ENCODE measurements at places on chromosomes 2 and 18.
A peak's percentile ranks its signal among the peaks of the same experiment; 100 is the strongest.

GRCh38 chr18:74196220-74197119 lies 48.1 kb downstream of the TIMM21 start:
- peak; percentile 59 for DNase-seq

- DNase-seq, result no peak
Measured at GRCh38 chr2:132581591-132581990, 88.4 kb downstream of the LYPD1 start.

DNA sequence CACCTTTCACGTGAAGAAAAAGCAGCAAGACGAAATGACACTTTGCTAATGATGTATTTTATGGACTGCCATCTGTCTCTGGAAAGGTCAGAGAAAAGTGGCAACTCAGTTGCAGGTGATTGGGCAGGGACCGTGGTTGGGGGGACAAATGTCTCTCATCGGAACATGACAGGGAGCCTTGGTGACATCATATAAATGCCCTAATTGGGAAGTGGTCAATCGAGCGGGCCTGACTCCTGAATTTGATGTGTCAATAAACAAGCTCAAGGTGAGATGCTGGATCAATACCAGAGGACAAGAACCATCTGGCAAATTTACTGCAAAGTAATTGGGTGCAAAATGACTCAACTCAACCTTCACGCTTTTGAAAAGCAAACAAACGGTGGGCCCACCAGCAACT lies 151.9 kb upstream of the SKOR2 start:
- DNase-seq, result no peak

GRCh38 chr2:12048550-12048949 lies 302.1 kb downstream of the LPIN1 start:
- DNase-seq, result no peak

DNA sequence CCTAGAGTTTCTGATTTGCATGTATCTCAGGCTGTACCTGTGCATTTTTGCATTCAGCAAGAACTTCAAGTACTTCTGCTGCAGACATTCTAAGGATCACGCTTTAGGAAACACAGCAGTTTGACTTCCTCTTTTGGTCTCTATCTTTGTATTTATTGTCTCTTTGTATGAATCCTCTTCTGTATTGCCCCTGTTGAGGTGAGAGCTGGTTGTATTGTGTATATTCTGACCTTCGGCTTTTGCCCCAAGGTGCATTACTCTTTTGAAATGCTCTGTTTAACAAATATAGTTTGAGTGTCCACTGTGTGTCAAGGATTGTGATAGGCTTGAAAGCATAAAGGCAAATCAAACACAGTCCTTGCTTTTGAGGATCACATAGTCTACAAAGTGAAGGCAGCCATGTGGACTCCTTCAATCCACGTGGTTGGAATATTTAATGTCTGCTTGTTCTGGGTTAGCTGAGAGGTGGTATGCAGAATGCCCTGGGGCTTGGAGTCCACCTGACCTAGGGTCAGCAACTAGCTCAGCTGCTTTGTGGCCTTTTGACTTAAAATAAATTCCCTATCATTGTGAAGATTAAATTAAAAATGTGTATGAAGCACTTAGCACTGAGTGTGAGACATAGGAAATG lies 108.1 kb downstream of the LYPD6 start:
- no peak for DNase-seq

DNA sequence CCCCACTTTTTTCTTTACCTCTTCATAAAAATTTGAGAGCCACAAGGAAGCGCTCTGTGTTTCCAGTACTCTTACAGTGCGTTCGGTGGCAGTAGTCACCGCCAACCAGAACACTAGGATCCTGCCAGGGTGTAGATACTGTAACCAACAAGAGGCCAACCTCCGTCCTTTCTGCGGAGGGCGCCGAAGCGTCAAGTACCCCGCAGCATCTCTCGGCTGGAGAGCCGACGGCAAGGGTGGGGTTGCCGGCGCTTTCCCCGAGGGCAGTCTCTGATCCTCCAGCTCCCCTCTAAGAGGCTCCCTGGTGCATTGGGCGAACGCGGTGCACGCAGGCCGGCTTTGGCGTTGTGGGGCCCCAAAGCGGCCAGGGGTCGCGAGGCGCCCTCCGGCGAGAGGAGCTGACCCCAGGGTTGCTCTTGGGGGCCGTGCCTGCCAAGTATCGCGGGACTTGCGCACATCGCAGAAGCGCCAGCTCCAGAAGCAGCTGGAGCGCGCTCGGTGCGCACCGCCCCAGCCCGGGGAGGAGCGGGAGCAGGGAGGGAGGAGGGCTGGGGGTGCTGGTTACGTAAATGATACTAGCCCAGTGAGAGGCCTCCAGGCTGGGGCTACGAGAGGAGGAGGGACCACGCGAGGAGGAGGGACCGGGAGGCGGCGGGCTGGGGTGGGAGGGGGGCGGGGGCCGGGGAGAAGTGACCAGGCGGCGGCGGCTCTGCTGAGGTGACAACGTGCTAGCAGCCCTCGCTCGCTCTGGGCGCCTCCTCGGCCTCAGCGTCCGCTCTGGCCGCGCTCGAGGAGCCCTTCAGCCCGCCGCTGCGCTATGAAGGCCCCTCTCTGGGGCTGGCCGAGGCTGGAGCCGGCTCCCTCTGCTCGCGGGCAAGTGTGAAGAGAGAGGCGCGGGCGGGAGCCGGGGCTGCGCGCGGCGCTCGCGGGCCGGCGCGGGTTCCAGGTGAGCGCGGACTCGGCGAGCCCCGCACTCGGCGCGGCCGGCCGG lies at the start of gene GALNT13:
Gene GALNT13, plus strand, starts transcription at position 692 of the 991 bp plus-strand sequence.
- peak; percentile 50 for DNase-seq

DNA sequence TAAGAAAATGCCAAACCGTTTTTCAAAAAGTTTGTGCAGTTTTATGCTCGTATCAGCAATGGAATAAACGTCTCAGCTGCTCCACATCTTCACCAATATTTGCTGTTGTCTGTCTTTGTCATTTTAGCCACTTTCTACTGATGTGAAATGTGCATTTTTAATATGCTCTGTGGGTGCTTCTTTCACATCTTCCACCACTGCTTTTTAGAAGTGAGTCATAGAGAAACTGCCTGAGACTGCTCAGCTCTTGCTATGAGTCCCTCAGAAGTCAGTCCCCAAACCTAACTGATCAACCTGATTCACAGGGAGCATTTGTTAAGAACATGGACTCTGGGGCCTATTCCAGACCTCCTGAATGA lies 41.0 kb upstream of the EPC2 start:
- no peak for DNase-seq

- no peak for DNase-seq
Measured at GRCh38 chr2:78202986-78203670, 681.0 kb upstream of the LRRTM4 start.

- DNase-seq, result no peak
Measured at GRCh38 chr2:177688844-177689243, 296.3 kb downstream of the AGPS start.

DNA sequence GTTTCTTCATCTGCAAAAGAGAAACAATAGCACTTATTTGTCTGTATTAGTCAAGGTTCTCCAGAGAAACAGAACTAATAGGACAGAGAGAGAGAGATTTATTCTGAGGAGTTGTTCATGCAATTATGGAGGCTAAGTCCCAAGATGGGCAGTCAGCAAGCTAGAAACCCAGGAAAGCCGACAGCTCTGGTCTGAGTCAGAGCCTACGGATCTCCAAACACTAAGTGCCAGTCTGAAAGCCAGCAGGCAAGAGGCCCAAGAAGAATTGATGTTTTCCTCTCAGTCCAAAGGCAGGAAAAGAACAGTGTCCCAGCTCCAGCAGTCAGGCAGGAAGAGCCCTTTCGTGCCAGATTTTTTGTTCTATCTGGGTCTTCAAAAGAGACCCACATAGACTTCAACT lies 36.5 kb upstream of the SLC66A3 start:
- no peak for DNase-seq

DNA sequence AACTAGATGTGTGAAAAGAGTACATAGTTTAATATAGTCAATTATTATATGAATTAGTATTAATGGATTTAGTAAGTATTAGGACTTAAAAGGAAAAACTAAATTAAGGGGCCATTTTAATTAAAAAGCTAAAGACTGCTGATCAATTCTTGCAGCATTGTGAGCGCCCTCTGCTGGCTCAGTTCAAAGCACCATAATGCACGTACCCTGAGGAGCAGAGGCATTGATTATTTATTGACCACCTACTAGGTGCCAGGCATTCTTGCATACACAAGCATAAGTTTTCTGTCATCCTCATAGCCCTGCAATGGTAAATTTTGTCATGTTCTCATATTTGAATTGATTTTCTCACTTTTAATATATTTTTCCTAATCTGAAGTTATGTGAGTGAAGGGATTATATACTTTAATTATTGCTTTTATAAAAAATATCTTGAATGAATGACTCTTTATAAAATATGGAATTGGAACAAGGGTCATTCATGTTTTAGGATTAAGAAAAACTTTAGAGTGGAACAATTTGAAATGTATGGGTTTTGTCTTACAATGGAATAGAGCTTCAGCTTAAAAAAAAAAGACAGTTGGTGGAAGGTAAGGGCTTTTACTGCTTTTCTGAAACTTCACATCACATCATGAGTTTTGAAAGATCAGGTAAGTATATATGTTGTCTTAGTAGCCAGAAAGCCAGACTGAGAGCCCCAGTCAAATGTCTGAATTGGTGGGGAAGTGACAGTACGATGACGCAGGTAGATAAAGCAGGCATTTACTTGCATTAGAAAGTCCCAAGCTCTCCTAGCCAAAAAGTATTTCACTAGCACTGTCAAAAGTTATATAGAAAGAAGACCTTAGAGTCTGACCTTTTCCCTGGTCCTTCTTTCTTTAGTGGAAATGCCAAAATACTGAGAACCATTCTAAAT lies 9.7 kb downstream of the ITGA4 start:
- peak; percentile 32 for DNase-seq

DNA sequence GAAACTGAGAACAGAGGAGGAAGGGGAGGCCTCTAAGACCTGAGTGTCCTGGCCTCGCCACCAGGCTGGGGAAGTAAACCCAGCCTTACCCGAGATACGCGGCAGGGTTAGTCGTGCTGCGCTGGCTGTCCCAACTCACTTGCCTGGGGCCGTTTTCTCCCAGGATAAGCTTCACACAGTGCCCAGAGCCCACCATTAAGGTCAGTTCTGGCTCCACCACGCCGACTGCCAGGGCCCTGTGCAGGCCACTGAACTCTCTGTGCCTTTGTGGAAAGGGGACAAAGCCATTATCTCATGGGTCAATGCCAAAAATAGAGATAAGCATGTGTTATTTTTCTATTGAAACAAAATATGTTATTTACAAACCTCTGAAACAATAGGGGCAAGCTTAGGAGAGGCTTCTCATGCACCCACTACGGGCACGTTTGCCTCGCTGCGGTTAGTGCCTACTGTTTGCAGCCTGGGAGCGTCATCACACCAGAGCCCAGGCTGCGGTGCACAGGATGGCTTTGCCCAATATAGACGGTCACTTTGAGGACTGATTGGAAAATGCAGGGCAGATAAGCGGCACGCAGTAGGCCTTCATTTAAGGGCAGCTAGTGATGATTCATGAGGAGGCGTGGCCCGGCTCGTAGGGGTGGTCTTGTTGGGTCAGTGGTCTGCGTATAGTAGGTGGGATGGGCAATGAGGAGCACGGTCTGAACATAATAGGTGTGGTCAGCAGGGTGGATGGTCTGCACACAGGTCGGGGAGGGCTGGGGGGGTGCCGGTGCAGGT lies 242.1 kb downstream of the GLI2 start:
- DNase-seq, result no peak

DNA sequence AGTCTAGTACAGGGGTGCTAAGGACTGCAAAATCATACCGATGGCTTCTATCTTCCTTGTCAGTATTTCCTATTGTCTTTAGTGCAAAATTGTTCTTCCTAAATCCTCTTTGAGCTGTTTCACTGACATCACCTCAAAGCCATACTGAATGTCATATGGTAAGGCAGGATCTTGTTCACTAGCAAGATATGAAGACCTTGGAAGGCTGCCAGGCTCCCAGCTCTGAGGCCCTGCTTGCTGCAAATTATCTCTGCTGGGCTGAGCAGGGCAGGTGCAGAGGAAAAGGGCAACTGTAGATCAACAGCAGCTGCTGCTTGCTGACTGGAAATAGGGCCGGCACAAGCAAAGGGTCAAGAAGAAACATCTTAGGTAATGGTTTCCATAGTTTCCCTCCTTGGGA lies 58.2 kb downstream of the PMAIP1 start:
- DNase-seq, result peak; percentile 52

DNA sequence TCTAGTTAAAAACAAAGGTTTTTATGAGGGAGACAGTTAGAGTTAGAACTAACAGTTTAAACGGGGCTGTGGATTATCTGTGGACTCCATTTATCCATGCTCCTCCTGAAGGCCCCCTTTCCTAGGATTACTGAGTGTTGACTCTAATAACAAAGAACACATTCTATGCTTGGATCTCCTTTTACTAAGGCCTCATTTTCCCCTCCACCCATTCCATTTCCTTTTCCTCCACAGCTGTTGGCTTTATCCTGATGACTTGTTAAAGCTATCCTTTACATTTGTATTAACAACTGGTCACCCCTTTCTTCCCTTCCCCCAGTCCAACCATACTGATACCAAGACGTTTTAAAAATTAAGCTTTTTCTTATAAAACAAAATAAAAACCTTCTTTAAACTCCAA lies 220.6 kb downstream of the SRBD1 start:
- no peak for DNase-seq

GRCh38 chr2:100043891-100044255 lies 98.5 kb downstream of the AFF3 start:
- no peak for DNase-seq

- DNase-seq, result no peak
Measured at GRCh38 chr2:96347395-96347794, 11.8 kb downstream of the NCAPH start.

DNA sequence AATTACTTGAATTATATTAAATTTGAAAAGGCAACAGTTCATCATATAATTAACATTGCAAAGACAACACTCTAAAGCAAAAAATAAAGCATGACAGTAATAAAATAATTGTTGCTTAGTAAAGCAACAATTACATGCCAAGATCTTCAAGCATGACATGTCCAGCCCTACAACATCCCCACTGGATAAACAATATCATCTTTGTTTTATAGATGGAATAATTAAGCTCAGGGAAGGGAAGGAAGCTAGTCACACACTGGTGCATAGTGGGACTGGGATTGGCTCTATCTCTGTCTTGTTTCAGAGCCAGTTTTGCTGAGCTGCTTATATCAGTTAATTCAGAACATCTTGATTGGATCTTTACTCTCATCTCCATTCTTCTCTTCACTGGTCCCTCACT lies 49.9 kb upstream of the PARD3B start:
- no peak for DNase-seq

DNA sequence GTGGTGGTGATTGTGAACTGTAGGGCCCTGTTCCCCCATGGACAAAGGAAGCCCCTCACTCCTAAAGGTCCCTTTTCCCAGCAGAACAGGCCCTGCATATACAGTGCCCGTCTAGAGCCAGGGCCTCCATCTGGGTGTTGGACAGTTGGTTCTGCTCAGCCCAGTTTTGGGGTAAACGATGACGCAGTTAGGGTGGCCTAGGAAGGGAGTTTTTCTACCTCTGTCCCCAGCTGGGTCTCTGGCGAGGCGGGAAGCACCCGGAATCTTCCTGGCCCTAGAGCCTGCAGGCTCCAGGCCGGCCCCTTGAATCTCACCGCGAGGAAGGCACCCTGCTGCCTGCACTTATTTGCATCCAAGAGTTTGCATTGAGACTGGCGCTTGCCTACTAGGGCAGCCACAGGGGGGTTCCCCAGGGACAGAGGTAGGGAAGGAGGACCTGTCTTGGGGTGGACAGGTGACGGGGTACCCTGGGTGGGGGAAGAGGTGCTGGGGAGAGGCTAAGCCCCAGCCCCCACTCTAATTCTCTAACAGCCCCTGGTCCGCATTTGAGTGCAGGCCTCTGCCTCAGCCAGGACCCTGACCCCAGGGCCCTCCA lies 529 bp upstream of the MTA3 start:
- DNase-seq, result peak; percentile 40

GRCh38 chr2:240591784-240592183 lies 5.2 kb downstream of the CAPN10 start:
- DNase-seq, result no peak
